Stimulated activated CD4-positive, alpha-beta T cell treated with anti-CD3 and anti-CD28 coated beads, TNF-alpha, amount 100 ng/mL, for 24 hours (primary cell): ENCODE measurements at places on chromosomes 6 and 20.
A peak's percentile ranks its signal among the peaks of the same experiment; 100 is the strongest.

- DNase-seq, result no peak
Observed at GRCh38 chr20:4951299-4951698, 50.0 kb downstream of the SLC23A2 start.

GRCh38 chr20:44805979-44806620 lies 4.2 kb downstream of the RIMS4 start:
- DNase-seq, result no peak

- no peak for DNase-seq
Observed at GRCh38 chr6:55182016-55182650, 7.8 kb downstream of the HCRTR2 start.

DNA sequence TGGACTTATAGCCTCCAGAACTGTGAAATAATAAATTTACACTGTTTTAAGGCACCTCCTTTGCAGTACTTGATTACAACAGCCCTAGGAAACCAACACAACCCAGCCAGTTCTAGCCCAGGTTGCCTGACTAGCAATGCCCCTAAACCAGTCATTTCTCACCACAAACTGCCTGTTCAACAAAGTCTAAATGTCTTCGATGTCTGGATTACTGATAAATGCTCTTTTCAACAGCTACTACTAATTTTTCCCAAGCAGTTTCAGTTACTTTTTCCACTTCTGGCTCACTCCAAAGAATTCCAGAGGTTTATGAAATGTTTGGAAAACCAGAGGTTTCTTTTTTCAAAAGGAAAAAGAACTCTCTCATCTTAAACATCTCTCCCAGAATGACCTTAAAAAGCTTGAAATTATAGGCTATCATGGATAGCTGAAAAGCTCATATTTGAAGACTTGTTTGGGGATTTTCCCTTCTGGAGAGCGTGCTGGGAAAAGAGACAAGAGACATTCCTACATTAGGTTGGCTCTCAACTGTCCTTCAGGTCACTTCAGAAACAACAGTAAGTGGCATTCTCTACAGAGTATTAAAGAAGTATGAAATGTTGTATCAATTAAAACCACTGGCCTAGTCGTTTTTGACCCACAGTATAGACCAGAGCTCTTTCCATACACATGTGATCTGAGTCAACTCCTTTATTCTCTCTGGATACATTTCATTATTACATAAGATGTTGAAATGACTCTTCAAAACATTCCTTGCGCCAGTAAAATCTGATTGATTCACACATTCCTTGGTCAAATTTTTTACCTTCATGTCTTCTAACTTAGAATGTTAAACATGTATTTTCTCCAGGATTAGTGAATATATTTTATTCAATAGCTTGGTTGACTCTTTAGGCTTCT lies 265.9 kb downstream of the COL12A1 start:
- no peak for DNase-seq

- no peak for DNase-seq
Observed at GRCh38 chr6:132961122-132961521, 146.8 kb downstream of the RPS12 start.

- no peak for DNase-seq
Observed at GRCh38 chr6:74731204-74731603, 474.6 kb downstream of the COL12A1 start.

DNA sequence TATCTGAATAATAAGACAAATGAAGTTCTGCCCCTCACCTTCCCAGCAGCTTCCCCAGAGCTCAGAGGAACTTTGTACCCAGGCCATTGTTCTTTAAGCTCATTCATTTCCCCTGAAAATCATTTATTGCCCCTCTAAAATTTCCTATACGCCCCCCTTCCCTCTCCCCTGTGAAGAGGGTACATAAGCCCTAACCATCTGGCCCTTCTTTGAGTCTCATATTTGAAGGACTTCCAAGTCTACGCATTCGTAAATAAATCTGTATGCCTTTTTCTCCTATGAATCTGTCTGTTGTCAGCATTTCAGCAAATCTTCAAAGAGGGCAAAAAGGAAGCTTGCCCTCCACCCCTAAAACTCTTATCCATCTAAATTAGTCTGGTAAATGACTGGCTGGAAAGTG lies 73.1 kb upstream of the DST start:
- no peak for DNase-seq

DNA sequence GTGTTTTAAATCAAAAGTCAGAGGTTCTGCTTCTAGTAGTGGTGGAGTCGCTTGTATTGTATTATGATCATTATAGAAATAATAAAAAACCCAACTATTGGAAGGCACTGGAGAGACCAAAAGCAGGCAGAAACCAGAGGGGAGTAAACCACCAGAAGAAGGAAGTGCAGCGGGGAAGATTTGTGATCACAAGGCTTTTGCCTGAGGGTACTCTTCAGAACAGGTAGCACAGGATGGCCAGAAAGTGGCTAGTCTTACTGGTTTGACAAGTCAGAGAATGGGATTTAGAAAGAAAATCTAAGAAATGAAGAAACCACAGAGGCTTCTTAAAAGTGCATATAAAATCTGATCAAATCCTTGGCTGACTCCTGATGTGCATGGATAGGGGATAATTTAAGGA lies 24.0 kb downstream of the MAPK13 start:
- no peak for DNase-seq

GRCh38 chr6:135179920-135180541 lies 1.1 kb upstream of the MYB start:
- DNase-seq, result no peak

GRCh38 chr6:24774696-24775519 lies at the start of gene GMNN:
GMNN (plus strand) TSS chr6:24774937; CDS start chr6:24777247, 2,310 bp downstream.
- DNase-seq, result peak; percentile 99

- DNase-seq, result no peak
Observed at GRCh38 chr6:89385156-89385667, 26.9 kb downstream of the RRAGD start.

GRCh38 chr6:46781478-46782378 lies 11.5 kb upstream of the MEP1A start:
- no peak for DNase-seq

DNA sequence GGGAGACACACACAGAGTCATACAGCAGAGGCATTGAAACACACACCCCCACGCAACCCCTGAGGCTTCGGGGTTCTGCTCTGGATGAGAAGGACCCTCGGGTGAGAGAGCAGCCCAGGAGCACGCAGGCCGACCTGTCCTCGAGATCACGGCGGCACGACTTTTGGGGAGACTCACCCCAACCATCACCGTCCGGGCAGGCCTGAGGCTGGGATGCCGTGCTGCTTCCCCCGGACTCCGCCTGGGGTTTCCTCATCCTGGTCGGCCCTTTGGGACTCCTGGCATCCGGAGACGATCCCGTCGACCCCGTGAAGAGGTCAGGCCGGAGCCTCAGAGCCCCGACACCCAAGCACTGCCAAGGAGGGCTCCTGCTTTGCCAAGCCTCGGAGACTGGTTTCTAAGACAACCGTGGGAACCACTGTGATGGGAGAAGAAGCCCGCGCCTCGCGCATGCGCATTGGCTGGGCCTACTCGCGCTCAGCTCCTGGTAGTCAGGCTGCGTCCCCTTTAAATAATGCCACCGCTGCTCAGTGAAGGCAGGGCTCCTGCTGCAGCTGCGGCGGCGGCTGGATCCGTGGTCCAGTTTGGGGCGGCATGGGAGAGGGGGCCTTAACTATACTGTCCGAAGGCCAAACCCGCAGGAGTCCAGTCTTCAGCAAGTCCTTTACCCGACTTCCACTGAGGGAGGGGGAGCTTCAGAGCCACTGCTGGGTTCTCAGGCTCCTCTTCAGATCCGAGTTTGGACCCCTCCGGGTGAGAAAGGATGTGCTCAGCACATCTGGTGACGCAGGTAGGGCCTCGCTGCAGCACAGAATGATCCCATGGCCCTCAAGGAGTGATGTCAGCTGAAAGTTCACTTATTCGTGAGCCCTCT lies 171.4 kb upstream of the ZNF337 start:
- peak; percentile 60 for DNase-seq

- DNase-seq, result no peak
Observed at GRCh38 chr6:107565165-107565723, 75.3 kb downstream of the SOBP start.

DNA sequence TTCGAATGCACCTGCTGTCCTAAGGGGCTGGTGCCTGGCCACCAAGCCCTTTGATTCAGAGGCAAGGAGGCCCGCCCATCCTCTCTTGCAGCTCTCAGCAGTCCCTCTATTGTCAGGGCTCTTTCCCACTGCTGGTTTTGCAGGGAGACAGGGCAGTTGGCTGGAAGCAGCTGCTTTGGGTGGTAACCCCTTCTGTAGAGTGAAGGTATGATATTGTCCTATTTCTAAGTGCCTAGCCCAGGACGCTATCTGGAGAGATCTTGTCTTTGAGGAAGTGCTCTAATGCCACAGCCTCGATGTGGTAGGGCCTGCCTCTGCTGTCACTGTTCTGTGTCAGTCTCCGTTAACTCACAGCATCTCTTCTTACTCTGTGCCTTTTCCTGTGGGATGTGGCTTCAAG lies 5.6 kb downstream of the PLCG1 start:
- no peak for DNase-seq

DNA sequence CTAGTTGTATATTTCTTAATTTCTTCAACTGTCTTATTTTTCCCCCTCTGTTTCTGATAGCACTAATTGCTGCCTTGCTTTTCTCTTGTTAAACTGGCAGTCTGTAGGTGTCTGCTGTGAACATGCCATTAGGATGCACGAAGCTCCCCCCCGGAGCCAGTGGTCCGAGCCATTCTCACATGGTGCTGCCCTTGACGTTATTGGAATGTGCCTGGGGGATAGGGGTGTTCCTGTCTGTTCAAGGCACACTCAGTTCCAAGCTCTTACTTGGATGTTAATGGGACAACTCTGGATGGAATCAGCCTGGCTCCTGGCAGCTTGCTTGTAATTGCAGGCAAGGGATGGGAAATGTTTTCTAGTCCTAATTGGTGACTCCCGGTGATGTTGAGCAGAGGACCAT lies 68.4 kb downstream of the RREB1 start:
- no peak for DNase-seq

- DNase-seq, result no peak
Observed at GRCh38 chr6:112130878-112131277, 43.5 kb downstream of the FAM229B start.

DNA sequence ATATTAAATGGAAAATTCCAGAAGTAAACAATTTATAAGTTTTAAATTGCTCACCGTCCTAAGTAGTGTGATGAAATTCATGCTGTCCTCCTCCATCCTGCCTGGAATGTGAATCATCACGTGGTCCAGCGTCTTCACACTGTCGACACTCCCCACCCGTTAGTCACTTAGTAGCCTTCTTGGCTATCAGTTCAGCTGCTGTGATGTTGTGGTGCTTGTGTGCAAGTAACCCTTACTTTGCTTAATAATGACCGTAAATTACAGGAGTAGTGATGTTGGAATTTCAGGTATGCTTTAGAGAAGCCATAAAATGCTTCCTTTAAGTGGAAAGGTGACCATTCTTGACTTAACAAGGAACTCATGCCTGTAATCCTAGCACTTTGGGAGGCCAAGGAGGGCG lies 25.2 kb downstream of the RIOK1 start:
- DNase-seq, result no peak

DNA sequence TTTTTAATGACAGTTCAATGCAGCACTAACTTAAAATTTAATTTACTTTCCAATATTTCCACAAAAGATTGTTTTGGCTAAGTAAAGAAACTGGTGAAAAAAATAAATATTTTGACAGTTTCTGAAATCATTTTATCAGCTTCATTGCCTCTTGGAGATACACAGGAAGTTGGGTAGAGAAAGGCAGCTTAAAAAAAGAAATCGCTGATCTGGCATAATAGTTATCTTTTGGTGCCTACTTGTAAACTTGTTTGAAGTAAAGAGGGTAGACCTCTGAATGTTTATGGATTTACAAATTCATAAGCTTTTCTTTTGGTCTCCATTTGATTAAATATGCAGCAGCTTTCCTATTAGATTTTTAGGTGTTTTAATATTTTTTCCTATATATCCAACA lies 103.4 kb downstream of the RTN4IP1 start:
- no peak for DNase-seq

DNA sequence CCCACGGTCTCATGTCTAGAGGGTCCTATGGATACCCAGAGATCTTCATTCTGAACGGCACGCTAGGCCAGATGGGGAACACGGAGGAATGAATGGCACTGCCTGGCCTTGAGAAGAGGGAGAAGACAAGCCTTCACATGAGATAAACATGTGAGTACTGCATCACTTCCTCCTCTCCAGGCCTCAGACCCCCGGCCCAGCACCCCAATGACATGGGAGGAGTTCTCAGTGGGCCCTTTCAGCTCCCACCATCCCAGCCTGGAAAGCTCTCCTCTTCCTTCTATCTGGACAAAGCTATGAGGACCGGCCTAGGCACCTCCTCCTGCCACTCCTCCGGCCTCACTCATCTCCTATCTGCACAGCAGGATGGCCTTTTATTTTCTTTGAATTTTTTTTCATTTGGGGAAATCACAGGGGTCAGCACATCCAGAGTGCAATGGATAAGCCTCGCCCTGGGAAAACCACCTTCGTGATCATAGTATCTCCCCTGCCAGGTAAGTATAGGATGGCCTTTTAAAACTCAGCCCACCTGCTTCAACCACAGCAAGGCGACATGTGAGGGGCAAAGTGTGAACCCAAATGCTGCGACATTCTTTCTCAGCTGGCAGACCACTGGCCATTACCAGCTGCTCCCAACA lies 39.2 kb upstream of the CDKN1A start:
- DNase-seq, result no peak

GRCh38 chr6:157203312-157203744 lies 120.0 kb downstream of the TMEM242 start:
- DNase-seq, result no peak

DNA sequence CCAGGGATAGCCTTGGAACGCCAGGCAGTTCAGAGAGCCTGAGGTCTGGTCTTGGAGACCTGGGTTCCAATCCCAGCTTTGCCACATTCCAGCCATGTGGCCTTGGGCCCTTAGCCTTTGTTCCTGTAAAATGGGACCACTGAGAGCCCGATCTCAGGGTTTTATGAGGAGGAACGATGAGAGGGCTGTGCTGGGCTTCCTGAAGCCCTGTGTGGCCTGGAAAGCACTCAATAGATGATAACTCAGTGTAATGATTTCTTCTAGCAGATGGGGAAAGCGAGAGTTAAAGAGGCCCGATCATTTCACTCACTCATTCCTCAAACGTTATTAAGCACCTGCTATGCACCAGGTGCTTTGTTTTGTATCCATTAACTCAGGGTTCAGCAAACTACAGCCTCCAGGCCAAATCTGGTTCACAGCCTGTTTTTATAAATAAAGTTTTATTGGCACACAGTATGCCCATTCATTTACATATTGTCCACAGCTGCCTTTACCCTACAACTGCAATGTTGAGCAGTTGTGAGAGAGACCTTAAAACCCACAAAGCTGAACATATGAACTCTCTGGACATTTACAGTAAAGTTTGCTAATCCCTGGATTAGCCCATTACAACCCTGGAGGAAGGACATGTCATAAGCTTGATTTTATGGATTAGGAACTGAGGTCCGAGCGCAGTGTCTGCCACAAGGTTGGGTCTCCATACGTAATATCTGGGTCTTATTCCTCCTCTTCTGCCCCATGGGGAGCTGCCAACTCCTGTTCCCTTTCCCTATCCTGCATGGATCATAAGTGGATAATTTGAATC lies 90.4 kb downstream of the CEBPB start:
- no peak for DNase-seq

GRCh38 chr6:158667360-158667981 lies 17.6 kb downstream of the SYTL3 start:
- DNase-seq, result no peak

GRCh38 chr20:1184638-1185315 lies at the start of gene TMEM74B:
TMEM74B (minus strand) TSS chr20:1184981; CDS start chr20:1183801, 1,180 bp downstream.
- DNase-seq, result no peak

- no peak for DNase-seq
Observed at GRCh38 chr6:166636934-166637333, 9.9 kb upstream of the RPS6KA2 start.

- no peak for DNase-seq
Observed at GRCh38 chr6:141726248-141726647, 406.5 kb upstream of the GJE1 start.

GRCh38 chr6:40931931-40932330 lies 107.1 kb downstream of the UNC5CL start:
- no peak for DNase-seq

GRCh38 chr6:73798592-73798991 lies 102.6 kb downstream of the CD109 start:
- no peak for DNase-seq
